ENCODE measurements at places on chromosomes 5 and 9.

DNA sequence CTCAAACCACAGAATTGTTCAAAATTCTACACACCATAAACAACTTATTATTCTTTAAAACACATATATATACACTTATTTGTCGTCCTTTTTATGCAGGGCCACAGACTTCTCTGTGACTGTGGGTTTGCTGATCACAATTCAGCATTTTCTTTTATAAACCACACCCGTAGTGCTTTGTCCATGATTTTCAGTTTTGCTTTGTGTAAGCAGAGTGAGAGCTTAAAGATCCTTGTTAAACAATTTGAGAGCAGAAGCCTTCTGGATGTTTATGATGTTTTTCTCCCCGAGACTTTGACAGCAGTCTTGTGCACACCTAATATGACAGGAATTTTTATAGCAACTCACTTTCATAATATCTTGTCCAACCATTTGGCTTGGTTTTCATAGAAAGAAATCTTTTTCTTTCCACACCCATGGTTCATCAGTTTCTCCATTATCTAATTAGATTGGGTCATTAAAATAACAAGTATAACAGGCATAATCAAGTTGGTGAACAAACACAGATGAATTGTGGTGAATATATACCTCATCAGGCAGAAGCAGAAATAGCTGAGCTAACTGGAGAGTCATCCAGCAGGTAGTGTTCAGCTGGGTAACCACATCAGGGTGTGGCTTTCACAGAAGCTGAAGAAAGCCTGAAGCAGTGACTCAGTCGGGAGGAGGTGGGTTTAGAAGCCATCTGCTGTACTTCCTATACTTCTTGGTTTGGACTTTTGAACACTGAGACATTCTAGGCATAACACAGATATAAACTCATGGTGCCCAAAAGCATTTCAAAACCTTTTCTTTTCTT, 232.8 kb downstream of the DOCK8 start:
- DNase-seq: peak; percentile 42

- no peak for DNase-seq
These were observed 39.5 kb downstream of the FAM174A start for GRCh38 chr5:100574716-100575115.

DNA sequence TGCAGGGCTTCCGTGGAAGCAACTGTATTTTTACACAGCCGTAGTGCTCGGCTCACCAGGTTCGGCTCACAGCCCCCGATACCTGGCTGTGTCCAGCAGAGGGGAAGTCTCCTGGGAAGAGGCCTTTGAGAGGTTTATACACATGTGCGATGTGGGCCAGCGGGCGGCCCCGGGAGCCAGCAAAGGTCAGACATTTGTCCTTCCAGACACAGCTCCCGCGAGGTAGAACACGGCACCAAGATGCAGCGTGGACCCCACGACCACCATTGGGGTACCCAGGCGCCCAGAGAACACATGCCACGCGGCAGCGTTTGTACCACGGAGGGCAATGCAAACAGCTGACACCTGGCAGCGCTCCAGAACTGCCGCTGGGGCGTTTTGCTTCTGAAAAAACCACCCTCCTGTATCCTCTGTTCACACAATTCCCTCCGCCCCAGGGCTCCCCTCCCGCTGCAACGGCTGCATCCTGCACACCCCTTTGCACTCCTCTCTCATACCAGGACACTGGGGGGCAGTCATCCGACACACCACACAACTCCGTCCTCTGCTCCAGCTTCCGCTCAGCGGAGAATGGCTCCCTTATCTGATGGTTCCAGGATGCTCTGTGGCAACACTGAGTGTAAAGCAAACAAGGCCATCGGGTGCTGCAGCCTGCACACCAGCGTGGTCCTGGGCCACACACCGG, 235.3 kb downstream of the SYK start:
- peak; percentile 33 for DNase-seq

- DNase-seq: no peak
These were observed 5.7 kb upstream of the PCDH1 start for GRCh38 chr5:141883892-141884318.

GRCh38 chr5:43603344-43604217, 601 bp downstream of the NNT start:
- peak; percentile 33 for DNase-seq

DNA sequence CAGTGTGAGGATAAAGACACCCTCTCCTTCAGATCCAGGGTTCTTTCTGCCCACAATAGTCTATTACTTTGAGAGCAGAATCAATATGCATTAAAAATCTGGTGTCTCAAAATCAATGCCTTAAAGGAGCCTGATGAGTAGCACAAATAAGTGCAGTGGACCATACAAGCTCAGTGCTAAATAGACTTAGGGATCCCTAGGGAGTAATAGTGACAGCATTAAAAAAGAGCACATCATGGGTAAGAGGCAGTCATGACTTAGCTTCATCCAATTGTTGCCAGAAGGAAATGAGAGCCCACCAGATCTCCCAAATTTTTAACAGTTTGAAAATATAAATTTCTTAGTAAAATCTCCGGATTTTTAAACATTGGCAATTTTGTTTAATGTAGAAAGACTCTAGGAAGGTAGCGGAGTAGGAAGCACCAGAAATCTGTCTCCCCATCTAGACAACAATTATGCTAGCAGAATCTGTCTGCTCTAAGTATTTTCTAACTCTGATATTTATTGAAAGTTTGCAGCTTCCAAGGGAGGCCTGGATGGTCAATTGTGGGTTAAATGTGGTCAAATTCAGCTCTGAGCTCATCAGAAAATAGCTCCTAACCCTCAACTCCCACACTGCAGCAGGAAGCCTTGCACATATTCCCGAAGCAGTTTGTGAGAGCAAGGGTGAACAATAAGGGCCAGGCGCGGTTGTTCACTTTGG, 443.9 kb downstream of the TLE1 start:
- no peak for DNase-seq

GRCh38 chr5:157575381-157576020, at the start of gene ADAM19:
Gene ADAM19 (minus strand): TSS chr5:157575775. CDS start chr5:157575696, 79 bp downstream.
- DNase-seq: no peak

DNA sequence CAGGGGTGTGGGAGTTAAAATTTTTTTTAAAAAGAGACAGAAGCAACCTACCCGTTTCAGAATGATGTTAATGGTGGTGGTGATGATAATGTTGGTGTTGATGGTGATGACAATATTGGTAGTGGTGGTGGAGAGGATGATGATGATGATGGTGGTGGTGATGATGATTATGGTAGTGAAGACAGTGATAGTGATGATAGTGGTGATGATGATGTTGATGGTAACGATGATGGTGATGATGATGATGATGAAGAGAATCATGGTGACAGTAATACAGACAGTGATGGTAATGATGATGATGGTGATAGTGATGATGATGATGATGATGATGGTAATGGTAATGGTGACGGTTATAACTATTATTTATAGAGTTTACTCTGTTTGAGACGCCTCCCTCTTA, 117.6 kb downstream of the ICE1 start:
- DNase-seq: no peak

- no peak for DNase-seq
These were observed 174.9 kb upstream of the MVB12B start for GRCh38 chr9:126151686-126152134.

DNA sequence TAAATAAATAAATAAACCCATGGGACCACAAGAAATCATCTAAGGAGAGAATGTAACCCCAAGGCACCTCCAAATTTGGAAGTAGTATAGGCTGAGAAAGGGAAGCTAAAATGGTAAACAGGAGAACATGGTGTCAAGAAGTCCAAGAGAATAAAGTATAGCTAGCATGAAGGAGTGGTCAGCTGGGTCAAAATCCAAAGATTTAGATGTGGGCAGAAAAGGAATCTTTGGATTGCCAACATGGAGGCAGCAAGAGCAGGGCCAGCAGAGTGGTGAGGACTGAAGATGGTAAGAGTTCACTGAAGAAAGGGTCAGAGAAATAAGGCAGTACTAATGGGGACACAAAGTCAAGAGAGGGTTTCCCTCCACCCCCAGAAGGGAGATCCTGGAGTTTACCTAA, 53.0 kb downstream of the TSSK1B start:
- no peak for DNase-seq

DNA sequence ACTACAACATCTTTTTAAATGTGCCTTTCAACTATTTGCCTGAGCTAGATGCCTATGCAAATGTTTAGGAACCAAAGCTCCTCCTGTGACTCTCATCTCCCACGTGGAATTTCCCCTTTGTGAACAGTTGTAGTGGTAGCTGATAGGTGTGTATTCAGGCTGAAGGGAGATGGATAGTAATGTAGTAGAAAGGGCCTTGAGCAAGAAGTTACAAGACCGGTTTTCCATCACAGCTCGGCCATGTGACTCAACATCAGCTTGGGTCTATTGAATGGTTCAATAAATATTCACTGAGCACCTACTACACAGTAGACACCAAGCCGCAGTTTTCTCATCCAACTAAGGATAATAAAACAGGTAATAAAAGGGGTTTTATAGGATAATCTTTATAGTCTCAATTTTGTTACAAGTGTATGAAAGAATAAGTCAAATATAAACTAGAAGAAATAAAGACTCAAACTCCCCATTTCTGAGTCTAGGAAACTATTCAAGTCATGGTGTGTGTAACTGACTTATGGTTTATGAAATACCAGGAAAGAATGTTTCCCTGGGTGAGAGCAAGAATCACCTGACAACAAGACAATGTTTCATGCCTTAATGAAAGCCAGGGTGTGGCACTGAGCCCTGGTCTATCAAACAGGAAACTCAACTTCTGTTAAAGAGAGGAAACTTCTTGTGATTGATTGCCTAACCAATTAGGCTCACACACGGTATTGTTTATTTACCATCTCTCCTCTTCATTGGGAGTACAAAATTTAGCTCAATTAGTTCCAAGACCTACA, 187.1 kb upstream of the SPEF2 start:
- DNase-seq: no peak

- DNase-seq: no peak
These were observed 87.2 kb downstream of the LMNB1 start for GRCh38 chr5:126864042-126864688.

- DNase-seq: peak; percentile 65
These were observed 118.6 kb downstream of the RGS3 start for GRCh38 chr9:113581865-113582697.

- DNase-seq: no peak
These were observed 1.6 kb downstream of the FSTL4 start for GRCh38 chr5:133610489-133611356.

DNA sequence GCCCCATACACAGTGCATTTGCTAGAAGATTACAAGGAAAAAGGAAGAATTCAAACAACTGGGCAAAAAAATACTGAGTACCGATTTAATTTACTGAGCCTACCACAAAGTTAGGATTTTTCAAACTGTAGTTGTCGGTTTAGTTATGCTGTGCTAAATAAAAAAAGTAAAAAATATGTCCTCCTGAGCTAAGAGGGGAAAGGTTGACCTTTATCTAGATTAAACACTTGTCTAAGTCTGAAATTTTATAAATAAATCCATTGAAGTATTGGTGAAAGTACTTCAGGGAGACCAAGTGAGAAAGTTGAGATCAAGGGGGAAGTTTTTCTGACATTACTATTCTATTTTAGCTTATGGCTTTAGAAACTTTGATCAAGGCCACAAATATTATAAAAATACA, 19.1 kb upstream of the DAB2 start:
- DNase-seq: no peak

DNA sequence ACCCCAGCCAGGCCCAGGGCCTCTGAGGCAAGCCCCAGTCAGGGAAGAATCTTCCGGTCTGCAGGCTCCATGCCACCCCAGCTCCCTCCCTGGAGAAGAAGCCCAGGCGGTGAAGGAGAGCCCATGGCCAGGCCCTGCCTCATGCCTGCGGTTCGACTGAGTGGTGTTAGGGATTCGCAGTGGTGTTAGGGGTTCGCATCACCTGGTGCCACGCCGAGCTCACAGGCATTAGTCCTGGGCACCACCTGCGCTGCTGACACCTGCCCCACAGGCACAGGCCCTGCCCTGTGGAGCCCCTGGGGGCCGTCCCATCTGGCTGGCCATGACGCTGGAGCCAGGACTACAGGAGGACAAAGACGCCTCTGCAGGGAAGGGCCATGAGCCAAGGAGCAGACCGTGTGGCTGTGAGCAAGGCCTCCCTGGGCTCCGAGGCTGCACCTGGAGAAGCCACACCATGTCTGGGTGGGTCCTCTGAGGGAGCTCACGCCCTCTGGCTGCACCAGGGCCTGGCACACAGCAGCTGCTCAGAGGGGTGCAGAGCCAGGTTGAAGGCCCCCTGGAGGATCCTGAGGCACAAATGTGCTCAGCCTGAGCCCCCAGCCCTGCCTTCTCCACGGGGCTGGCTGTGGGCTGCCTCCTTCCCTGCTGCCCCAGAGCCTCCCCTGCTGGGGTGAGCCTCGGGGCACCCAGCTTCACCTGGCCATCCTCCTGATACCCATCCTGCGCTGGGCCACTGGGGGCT, 27.6 kb upstream of the RNF130 start:
- no peak for DNase-seq

GRCh38 chr5:42950456-42951292, 89.4 kb downstream of the ANXA2R start:
- peak; percentile 59 for DNase-seq

DNA sequence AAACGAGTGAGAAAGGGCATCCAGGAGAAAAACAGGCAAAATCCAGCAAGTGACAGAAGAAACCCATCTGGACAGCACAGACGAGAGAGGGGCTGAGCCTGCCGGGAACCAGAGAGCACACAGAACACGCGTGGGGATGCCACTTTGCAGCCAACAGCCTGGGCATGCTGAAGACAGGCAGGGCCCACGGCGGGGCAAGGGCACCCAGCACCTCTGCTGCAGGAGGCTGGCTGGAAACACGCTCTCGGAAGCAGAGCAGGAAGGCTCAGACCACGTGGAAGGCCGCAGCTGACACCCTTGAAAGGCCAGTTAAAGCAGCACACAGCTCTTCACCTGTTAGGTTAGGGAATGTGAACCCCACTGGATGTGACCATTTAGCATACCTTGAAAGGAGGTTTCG, 76.1 kb downstream of the SECISBP2 start:
- no peak for DNase-seq

GRCh38 chr5:139825690-139826089, 30.1 kb downstream of the PSD2 start:
- no peak for DNase-seq

- no peak for DNase-seq
These were observed 391.1 kb downstream of the ADGRV1 start for GRCh38 chr5:90949469-90950358.

DNA sequence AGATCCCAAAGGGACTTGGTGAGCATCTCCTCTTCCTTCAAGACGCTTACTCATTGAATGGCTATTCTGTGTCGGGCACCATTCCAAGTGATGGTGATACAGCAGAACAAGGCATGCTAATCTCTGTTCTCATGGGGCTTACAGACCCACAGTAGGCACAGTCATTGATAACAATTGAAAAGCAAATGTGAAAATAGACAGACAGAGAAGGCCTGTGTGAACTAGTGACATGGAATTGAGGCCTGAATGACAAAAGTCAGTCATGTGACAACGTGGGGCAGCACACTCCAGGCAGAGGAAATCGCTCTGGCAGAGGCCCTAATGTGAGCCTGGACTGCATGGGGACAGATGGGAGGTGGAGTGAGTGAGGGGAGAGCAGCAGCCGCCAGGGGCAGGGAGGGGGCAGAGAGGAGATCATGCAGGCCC, 70.7 kb upstream of the CPLX2 start:
- no peak for DNase-seq

Data from activated CD8-positive, alpha-beta memory T cell treated with anti-CD3 and anti-CD28 coated beads for 4 hours (primary cell).